ENCODE measurements at places on chromosomes 11 and 22.
A peak's percentile ranks its signal among the peaks of the same experiment; 100 is the strongest.

DNA sequence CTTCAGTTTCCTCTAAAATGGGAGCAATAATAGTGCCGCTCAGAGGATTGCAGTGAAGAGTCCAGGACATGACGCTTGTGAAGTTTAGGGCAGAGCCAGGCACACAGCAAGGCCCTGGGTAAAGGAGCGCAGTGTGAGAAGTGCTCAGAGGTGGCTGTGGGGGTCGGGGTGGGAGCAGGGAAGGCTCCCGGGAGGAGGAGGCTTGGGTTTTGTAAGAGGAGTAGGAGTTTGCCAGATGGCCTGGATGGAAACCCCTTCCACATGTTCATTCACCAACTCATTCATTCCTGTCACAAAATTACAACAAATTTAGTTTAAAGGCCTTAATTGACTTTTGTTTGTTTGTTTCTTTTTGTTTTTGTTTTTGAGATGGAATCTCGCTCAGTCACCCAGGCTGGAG, 17.0 kb downstream of the CRYBB2 start:
- DNase-seq = no peak

DNA sequence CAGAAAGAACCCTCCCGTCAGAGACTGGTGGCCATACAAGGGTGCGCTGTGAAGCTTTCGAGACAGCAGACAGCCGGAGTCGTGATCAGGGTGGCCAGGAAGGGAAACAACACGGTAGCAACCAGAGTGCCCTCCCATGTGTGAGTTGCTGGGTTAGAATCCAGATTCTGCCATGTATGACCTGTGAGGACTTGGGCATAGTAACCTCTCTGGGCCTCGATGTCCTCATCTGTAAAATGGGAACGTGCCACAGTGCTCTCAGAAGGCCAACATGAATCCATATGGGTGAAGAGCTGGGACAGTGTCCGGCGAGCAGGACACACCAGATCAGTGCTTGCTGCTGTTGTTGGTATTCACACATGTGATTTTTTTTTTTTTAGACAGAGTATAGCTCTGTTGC, 7.6 kb upstream of the FGF3 start:
- DNase-seq = no peak

DNA sequence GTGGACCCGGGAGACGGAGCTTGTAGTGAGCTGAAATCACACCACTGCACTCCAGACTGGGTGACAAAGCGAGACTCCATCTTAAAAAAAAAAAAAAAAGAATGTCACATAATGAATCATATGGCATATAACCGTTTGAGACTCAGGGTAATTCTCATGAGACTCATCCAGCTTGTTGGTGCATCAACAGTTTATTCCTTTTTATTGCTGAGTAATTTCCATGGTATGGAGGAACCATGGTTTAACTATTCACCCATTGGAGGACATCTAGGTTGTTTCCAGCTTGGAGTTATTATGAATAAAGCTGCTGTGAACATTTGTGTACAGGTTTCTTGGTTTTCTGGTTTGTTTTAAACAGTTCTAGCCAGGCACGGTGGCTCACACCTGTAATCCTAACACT, 25.3 kb downstream of the PPARA start:
- DNase-seq = no peak

DNA sequence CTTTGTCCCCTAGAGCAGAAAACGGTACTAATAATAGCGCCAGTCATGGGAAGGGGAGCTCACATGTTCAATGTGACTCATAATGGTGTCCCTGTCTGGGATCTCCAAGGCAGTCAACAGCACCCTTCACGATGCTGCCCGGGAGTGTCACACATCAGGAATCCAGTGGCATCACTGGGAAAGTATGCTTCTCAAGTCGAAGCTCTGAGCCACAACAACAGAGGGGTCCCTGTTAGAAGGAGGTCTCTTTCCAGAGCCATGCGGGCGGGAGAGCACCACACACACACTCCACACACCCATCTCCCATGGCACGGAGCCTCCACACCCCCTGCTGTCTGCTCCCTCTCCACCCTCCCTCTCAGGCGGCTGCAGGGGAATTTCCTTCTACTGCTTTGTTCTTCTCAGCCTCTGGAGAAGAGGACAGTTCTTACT, 119.7 kb downstream of the ETS1 start:
- DNase-seq = peak; percentile 73

GRCh38 chr22:28250036-28250695, 331.1 kb upstream of the PITPNB start:
- DNase-seq = no peak

GRCh38 chr11:126459691-126460281, 104.3 kb downstream of the ST3GAL4 start:
- DNase-seq = peak; percentile 58

- DNase-seq = peak; percentile 51
These were observed 830 bp upstream of the SPDYC start for GRCh38 chr11:65169164-65169641.

DNA sequence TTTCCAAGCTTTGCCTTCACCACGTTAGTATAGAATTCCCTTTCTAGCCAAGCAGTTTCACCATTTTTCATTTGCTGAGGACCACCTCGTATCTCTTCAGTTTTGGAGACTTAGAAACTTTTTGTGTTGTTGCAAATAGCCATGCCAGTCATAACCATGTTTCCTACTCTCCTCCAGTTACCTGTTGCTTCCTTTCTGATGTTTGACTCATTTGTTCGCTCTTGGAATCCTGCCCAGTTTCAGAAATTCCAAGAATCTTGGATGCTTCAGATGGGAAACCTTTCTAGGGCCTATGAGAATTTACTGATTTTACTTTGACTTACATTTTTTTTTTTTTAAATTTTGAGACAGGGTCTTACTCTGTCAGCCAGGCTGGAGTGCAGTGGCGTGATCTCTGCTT, 65.4 kb downstream of the PPP6R3 start:
- no peak for DNase-seq

DNA sequence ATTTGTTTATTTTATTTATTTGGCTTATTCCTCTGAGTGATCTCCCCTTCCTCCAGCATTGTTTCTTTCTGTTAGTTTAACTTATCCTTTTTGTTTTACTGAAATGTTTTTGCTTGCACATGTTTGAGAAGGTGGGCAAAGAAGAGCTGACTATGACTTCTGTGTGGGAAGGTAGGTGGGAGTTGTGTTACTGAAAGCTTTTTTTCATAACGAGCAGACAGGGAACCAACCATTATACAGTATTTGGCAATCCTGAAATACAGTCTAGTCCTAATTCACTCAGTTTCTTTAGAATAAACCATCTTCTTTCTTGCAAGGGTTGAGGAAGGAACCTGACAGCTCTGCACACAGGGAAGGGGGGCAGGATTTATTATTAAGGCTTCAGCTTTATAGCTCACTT, 37.0 kb upstream of the PAK1 start:
- DNase-seq = no peak

- no peak for DNase-seq
These were observed 961 bp downstream of the KCNA4 start for GRCh38 chr11:30015725-30016412.

DNA sequence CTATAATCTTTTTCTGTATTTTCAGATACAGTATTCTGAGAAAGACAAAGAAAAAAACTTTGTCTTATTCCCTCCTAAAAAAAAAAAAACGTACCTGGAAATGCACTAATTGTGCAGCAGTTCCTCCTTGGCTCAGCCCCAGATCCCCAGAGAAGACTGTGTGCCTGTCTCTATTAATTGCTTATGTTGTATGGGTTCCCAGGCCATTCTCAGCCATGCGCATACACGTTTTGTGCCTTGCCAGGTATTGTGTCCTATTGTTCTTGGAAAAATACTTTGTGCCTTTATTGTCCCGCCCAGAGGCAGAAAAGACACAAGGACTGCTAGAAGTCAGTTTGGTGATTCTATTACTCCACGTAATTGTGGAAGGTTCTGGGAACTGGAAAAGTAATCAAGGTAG, 91.2 kb downstream of the PIWIL4 start:
- no peak for DNase-seq

- DNase-seq = no peak
These were observed 3.7 kb upstream of the CLDN5 start for GRCh38 chr22:19527861-19528417.

- DNase-seq = no peak
These were observed 191.7 kb downstream of the TBC1D22A start for GRCh38 chr22:46953968-46954765.

- DNase-seq = no peak
These were observed 111.8 kb downstream of the MSANTD4 start for GRCh38 chr11:105910095-105910715.

DNA sequence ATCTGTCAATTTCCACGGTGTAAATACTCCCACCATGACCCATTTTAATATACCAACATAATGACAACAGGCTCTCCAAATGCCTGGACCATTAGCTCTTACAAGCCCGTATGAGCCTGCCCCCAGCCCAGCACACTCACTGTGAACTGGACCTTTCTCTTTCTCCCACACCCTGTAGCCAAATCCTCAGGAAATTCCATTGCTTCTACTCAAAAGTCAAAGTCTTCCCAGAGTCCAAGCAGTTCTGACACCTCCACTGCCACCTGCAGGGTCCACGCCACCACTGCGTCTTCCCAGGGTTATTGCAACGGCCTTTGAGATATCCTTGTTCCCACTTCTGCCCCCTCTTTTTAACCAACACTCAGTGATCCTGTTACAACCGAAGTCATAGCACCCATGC, 110.1 kb upstream of the ASPHD2 start:
- no peak for DNase-seq

DNA sequence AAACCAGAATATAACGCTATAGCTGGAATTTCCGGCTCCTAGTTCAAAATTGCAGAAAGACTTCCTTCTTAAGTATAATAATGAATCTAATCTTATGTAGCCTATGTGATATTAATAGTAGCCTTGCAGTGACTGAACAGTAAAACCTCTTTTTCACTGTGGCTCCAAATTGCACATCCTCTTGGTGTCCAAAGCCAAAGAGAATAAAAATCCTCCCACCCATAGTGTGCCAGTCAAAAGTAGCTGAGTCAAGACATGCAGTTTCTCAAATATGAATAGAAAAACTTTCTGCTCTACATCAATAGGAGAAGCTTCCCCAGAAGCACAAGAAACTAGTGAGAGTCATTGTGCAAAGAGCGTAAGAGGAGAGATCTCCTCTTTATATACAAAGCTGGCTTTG, 76.0 kb upstream of the PICALM start:
- DNase-seq = no peak

DNA sequence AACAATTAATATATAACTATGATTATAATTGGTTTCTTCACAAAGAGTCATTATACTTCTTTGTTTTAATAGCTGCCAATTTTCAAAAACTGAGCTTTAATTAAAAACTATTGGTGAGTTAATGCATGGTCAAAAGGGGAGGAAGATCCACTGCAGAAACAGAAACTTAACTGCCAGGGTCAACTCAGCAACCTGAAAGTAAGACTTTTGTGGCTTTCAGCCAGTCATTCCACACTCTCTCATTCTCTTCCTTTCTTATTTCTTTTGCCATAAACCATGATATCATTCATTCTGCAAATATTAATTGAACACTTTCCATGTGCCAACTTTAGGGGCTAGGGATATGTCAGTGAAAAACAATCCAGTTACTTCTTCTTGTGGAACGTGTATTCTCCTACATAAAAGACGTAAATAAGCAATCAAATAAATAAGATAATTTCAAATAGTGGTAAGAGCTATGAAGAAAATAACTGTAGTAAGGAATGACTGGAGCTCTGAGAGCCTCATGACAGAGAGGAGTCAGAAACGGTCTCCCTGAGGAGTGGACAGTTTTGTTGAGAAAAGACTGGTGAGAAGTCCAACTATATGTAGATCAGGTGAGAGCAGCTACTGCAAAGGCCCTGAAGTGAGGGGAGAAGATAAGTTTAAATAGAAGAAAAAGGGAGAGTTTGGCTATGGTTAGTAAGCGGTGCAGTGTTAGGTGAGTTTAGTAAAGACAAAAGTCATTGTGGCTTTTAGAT, 130.5 kb downstream of the GRIA4 start:
- no peak for DNase-seq

DNA sequence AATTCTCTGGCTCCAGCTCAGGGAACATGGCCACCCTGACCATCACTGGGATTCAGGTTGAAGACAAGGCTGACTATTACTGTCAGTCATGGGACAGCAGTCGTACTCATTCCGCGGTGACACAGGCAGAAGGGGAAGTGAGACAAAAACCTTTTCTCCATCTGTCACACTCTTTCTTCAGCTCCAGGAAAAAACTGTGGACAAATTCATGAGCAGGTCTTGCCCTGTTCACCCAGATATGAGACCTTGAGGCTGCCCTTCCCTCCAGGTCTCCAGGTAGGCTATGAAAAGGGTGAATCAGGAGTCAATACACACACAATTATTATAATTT, 39.4 kb upstream of the GGTLC2 start:
- DNase-seq = no peak

DNA sequence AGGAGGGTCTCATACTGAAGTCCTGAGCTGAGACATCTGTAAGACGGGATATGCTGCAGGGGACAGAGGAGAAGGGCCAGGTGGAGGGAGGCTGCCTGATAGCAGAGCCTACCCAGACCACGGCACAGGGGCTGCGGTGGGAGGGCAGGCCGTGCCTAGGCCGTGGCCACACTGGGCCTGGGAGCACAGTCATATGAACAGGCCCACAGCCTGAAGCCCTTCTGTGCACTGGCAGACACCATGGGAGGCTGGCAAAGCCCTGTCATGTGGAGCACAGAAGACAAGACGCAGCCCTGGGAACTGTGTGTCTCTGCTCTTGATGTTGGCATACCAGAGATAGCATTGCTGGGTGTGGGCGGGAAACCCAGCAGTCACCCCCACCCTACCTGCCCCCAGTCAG, 3.3 kb downstream of the SPATA19 start:
- no peak for DNase-seq

GRCh38 chr11:35486446-35486845, 39.0 kb downstream of the PAMR1 start:
- no peak for DNase-seq

All from smooth muscle cell of the brain vasculature (primary cell).